Glutamatergic neuron (in vitro differentiated cells): ENCODE measurements at places on chromosomes 5 and 9.

DNA sequence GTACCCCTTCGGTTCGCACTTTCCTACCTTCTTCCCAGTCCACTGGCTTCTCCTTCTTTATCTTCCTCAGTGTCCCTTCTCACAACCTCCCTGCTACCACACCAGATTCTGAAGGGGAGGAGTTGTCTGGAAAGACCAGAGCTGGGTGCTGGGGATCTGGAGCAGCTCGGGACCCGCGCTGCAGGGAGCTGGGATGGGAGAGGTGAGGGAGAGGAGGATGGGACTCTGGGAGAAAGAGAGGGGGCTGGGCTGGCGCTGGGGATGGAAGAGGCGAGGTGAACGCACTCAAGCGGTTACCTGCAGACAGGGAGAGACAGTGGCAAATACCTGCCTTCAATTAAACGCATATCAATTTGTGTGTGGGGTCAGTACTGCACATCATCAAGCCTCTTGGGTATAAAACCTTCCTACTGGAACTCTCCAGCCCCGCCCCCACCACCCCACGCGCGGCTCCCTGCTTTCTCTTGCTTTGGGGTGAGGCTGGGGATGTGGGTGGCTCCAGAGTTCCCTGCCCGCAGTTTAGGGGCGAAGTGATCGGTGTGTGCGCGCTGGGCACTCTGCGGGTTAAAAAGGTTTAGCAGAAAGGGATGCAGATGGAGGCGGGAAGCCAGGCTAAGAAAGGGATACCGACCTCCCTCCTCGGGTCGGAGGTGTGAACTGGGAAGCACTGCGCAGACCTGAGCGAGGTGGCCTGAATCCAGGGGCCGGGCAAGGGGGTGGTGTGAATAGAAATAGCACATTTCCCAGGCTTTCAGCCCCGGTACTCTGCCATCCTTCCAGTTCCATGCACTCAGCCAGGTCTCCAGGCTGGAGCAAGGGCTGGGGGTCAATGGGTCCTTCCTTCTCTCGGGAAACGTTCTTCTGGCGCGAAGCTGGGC is 977 bp upstream of the PAM start:
- DNase-seq: peak; percentile 29

GRCh38 chr5:60230456-60230855 is 336.9 kb upstream of the PDE4D start:
- DNase-seq: no peak

GRCh38 chr9:95131023-95131943 is 186.2 kb downstream of the FANCC start:
- peak; percentile 81 for DNase-seq

DNA sequence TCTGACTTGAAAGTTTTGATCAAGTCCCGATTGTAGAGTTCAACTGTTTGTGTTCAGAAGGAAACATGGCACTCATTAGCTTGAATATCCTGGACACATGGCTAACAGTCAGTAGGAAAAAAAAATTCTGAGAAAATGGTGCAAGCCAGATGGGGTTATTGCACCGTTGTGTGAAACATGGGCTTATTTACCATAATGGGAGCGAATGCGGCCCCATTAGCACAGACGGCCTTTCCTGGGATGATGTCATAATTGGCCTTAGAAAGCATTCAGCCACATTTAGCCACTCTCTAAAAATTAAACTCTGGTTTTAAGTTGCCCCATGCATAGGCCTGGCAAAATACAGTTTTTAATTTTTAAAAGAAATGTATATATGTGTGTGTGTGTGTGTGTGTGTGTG is 112.1 kb downstream of the IRX2 start:
- peak; percentile 29 for DNase-seq

DNA sequence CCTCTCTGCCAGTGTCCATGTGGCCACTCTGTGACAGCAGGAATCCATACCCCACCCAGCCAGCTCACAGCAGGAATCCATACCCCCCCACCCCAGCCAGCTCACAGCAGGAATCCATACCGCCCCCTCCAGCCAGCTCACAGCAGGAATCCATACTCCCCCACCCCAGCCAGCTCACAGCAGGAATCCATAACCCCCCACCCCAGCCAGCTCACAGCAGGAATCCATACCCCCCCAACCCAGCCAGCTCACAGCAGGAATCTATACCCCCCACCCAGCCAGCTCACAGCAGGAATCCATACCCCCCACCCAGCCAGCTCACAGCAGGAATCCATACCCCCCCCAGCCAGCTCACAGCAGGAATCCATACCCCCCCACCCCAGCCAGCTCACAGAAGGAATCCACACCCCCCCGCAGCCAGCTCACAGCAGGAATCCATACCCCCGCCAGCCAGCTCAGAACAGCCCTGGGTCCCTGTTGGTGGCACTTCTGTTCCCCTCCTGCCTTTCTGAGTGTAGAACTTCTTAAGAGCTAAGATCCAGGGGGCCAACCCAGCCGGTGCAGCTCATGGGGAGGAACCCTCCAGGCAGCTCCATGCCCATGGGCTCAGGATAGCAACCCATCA is 8.4 kb upstream of the RXRA start:
- peak; percentile 13 for DNase-seq

DNA sequence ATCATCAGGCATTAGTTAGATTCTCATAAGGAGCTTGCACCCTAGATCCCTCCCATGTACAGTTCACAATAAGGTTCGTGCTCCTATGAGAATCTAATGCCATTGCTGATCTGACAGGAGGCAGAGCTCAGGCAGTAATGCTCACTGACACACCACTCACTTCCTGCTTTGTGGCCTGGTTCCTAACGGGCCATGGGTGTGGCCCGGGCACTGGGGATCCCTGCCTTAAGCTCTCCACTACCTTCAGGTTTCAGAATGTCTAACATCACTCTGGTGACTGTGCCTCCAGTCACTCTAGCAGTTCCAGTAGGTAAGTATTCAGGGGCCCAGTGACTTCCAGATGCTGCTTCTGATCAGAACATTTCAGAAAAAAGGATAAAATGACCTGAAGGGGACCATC is 152.4 kb downstream of the LRRC70 start:
- DNase-seq: no peak

- no peak for DNase-seq
Measured at GRCh38 chr5:92741906-92742305, 839.1 kb downstream of the NR2F1-AS1 start.

DNA sequence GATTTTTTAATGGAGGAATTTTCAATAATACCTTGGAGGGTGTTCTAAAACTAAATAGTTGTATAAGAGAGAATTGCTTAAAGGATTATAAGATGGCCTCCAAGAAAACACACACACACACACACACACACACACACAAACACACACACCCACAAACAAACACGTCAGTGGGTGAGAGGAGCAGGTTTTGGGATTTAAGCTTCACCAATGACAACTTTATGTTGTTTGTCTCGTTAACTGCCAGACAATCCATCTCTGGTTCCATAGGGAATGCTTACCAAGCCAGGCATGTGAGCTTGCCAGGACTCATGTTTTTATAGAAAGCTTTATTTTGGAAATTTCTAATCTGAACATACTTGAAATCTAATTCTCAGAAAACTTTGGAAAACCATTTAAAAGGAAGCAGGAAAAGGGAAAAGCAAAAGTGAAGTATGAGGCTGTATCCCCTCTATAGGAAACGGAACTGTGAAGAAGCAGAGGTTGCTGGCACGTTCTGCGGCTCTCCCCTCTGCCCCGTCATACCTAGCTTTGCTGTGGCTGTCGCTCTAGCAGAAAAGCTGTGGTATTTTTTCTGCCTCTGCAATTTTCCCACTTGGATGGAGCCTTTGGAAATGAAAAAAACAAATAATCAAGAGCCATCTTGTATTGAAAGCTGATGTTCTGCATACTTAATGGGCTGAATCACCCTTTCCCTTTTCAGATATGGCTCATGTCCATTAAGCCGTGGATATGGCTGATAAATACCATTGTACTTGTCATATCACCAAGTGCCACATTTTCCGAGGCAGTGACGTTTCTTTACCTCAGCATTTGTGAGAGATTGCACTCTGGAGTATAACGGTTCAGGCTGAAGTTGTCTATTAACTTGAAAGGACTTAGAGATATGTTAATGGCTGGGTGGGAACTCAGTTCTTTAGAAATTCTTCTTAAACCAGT is 112.7 kb downstream of the NTRK2 start:
- DNase-seq: no peak

- no peak for DNase-seq
Measured at GRCh38 chr5:40441733-40442132, 238.0 kb upstream of the PTGER4 start.

- no peak for DNase-seq
Measured at GRCh38 chr5:32551865-32552264, 33.5 kb upstream of the SUB1 start.

DNA sequence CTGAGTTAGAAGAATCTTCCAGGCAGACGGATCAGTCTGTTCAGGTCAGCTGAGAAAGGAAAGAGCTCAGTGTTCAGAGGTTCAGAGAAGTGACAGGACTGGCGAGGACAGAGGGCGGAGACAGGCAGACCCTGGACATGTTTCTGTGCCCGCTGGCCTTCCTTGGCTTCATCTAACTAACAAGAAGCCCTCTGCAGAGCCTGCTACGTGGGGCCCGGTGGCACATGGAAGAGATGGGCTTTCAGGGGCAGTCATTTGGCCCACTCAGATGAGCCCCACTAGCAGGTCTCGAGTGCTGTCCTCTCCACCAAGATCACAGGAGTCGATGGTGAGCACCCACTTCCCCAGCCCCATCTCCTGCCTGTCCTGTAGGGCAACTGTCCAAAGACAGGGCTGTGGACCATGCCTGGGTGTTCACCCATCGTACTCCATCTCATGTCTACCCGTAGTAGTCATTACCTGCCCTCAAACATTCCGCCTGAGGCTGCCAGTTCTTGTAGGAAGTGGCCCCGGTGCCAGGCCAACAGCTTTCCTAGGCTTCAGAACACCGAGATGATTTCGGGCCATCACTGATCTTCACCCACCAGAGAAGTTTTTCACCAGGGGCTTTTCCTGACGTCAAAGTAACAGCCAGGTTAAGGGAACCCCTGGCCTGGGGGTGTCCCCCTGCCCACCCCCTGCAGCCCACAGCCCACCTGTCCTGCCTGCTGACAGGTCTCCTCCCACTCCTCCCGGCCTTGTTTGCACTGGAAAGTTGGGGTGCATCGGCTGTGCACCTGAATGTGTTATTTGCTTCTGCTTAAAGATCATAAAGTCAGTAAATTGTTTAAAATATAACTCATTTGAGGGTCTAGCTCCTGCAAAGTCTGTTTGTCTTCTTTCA is 14.0 kb downstream of the IRX2 start:
- no peak for DNase-seq

DNA sequence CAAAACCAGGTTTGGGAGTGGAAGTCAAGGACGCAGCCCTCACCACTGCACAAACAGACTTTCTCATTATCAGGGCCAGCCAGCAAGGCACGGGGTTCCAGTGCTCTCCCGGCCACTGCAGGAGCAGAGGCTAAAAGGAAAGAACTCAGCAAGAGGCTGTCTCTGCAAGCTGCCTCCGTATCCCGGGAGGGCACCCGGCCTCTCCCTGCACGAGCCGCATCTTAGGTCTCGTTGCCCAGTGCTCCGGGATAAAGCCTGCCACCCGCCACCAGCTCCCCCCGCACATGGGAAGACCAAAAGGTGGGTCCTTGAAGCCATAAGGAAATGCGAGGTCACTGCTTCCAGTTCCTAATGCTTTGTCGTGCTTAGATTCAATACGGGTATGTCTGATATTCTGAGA is 117.2 kb upstream of the SARDH start:
- DNase-seq: no peak

DNA sequence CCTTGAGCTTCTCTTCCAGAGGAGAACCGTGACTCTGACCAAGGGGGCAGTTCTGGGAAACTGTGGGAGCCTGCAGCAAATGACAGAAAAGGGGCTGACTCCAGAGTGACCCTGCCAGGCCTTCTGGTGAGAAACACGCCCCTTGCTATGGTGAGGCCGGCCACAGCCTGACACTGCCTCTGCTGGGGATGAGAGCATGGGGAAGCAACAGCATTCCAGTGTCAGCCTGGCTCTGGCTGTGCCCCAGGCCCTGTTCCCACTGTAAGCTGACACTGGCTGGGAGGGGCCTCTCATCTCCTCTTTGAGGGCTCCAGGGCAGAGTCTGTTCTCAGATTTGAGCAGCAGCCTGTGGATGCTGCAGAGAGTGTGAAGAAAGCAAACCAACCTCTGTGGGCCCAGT is 180.0 kb upstream of the IL12B start:
- peak; percentile 68 for DNase-seq

GRCh38 chr9:107620801-107621200 is 131.2 kb upstream of the KLF4 start:
- no peak for DNase-seq

GRCh38 chr9:35935261-35935660 is 22.7 kb downstream of the OR2S2 start:
- DNase-seq: no peak

DNA sequence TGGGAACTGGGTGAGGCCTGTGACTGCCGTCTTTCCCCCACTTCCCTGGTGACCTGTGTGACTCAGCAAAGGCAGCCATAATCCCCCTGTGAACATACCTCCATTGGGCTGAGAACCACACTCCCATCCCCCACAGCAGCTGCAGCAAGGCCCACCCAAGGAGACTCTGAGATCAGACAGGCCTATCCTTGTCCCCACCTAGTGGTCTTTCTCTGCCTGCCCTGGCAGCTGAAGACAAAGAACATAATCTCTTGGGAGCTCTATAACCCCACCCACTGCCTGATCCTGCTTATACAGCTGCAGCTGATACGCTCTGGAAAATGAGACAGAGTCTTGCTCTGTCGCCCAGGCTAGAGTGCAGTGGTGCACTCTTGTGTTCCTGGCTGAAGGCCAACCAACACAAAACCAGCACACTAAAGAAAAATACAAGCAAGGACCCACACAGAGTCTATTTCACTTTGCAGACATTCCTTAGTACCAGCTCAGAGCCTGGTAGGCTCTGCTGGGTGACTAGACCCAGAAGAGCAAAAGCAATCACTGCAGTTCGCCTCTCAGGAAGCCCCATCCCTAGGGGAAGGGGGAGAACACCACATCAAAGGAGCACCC is 106.7 kb downstream of the MCTP1 start:
- peak; percentile 49 for DNase-seq

GRCh38 chr9:91882627-91883026 is 67.4 kb downstream of the ROR2 start:
- DNase-seq: no peak

DNA sequence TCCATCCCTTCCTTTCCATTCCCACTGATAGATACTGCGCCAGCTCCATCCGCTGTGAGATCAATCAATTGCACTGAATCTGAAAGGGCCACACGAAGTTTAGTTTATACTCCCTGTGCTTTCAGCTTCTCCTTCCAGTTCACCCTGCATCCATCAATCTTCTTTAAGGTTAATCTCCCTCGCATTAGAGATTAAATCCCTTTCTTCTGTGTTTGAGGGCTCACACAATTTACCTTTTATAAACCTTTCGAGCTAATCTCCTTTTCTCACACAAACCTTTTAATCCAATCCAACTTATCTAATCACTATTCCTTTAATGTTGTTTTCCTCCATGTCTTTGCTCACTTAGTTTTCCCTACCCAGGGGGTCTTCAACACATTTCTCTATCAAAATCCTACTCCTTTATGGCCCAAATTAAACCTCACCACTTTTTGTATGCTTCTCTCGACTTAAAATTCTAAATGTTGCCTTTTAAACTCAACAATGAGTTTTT is 64.6 kb upstream of the HAPLN1 start:
- DNase-seq: no peak

DNA sequence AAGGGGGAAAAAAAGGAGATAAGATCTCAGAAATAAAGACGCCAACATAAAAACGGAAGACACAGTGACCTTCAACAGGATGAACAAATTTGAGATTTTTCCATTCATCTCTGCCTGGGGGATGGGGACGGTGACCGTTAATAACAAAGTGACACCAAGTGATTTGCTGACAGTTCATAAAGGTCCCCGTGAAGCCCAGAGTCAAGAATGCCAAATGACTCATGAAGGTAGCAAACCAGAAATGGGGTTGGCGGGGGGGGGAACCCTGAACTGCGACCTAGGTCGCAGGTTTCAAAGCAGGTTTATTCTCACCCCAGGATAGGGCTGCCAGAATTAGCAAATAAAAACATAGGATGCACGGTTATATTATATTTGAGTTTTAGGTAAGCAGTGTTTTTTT is 21.1 kb upstream of the SHB start:
- no peak for DNase-seq
